ENCODE measurements at places on chromosomes 2 and 18. TPM values are rescaled to one million over a fixed set of nuclear protein-coding genes. Genes with fewer than 3 reads are reported as not detected.

DNA sequence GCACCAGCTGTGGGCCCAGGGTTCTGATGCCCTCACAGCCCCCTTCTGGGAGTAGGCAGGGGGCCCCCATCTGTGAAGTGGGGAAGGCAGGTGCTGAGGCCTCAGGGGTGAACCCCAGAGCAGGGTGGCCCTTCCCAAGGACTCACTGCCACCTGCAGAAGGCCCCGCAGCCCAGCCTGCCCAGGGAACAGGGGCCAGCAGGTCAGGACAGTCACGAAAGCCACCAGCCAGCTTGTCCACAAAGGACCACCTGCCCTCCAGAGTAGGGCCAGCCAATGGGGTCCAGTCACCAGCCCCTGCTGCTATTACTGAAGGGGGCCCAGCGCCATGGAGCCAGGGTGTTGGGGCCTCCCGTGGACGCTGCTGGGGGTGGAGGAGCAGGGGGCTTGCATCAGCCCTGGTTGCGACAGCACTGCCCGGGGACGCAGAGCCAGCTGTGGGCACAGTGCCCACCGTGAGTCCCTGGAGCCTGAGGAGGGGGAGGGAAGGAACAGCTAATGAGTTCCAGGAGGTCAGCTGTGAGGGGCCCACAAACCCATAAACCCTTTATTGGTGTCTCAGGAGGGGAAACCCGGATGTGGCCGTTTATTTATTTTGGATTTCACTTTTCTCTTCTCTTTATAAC lies 11.5 kb upstream of the SNED1 start:
- DNase-seq = no peak
- H3K36me3 ChIP-seq = no peaks in the 10 kb centered on the region
- no peak overlapping the region for H3K27ac ChIP-seq
- H3K27me3 ChIP-seq = no peaks in the 10 kb centered on the region
- no peak overlapping the region for H3K4me3 ChIP-seq

GRCh38 chr2:142174176-142174575 lies 43.4 kb upstream of the LRP1B start:
- no peaks in the 10 kb centered on the region for H3K36me3 ChIP-seq
- H3K4me3 ChIP-seq = no peak overlapping the region
- no peak overlapping the region for H3K27ac ChIP-seq
- H3K4me1 ChIP-seq = no peaks in the 10 kb centered on the region
- no peaks in the 10 kb centered on the region for H3K27me3 ChIP-seq
- no peak for DNase-seq

DNA sequence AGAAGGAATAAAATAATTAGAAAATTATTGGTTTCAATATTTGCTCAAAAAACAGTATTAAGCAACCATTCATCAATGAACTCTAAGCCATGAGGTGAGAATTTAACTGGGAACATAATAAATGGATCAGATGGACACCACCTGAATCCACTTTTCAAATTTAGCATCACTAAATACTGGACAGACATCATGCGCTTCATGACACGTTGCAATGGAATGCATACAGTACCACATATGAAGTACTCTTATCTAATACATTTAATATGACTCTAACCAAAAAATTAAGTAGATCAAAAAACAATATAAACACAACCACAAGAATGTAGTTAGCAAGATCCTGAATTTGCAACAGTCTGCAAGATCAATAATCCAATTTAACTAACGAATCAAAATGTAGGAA lies 76.6 kb downstream of the COBLL1 start:
- no peaks in the 10 kb centered on the region for H3K36me3 ChIP-seq
- no peak overlapping the region for H3K27ac ChIP-seq
- no peak overlapping the region for H3K4me3 ChIP-seq
- no peak for DNase-seq

Gene FAM168B
- total RNA-seq = 62.8 TPM

Gene ESPNL
- total RNA-seq = 0.11 TPM

- DNase-seq = no peak
- H3K4me3 ChIP-seq = no peak overlapping the region
- H3K27ac ChIP-seq = no peak overlapping the region
- H3K36me3 ChIP-seq = no peaks in the 10 kb centered on the region
- no peaks in the 10 kb centered on the region for H3K4me1 ChIP-seq
Observed at GRCh38 chr2:141271346-141271745, 859.5 kb downstream of the LRP1B start.
